ENCODE measurements at places on chromosomes 7 and 10.
A peak's percentile ranks its signal among the peaks of the same experiment; 100 is the strongest.

- no peak for DNase-seq
Observed at GRCh38 chr7:101094376-101094775, 9.1 kb downstream of the TRIM56 start.

DNA sequence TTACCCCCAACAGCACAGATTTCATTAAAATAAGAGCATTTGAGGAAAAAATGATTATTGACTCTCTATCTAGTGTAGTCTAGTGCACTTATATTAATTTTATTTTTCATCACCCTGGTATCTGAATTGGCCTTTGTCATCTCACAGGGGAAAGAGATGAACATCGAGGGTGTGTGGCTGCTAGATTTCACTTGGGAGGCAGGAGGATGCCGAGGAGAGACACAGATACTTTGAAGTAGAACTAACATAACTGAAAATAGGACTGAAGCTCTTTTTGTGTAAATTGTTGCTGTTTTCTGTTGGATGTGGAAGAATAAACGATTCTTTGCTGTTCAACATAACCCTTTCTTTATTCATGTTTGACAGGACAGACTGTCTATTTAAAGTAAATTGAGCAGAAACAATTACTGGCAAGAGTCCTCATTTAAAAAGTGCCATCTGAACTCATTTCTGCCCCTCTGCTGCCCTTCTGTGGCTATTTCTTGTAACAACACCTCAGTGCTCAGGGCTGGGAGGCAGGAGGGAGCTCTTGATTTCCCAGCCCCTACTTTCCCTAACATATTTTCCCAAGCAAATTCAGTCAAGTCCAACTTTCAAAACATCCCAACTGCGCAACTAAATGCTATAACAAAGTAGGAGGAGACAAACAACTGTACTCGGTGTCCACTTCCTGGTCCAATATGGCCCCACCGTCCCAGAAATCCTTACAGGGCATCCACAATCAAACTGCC is 15.6 kb downstream of the LYZL1 start:
- no peak for DNase-seq

GRCh38 chr7:43653466-43653865 is 70.6 kb downstream of the STK17A start:
- DNase-seq = no peak

GRCh38 chr7:130293521-130293920 is 560 bp downstream of the CPA4 start:
- no peak for DNase-seq

- DNase-seq = no peak
Observed at GRCh38 chr7:8214244-8214824, 47.6 kb downstream of the ICA1 start.

DNA sequence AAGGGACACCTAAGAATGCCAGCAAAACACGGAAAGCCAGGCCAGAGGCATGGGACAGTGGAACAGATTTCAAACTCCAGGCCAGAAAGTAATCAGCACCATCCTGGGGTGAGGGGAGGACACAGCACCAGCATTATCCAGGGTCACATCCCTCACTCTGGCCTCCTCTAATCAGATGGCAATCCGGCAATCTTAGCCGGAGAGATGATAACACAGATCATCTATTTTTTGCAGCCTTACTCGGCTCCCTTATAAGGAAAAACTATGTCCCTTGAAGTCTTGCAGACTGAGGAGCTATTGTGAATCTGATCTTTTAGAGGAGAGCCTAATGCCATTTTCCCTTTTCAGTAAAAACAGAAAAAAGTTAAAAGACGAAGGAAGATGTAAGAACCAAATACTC is 16.5 kb downstream of the TRIL start:
- no peak for DNase-seq

- no peak for DNase-seq
Observed at GRCh38 chr7:2924866-2925840, 81.0 kb upstream of the GNA12 start.

DNA sequence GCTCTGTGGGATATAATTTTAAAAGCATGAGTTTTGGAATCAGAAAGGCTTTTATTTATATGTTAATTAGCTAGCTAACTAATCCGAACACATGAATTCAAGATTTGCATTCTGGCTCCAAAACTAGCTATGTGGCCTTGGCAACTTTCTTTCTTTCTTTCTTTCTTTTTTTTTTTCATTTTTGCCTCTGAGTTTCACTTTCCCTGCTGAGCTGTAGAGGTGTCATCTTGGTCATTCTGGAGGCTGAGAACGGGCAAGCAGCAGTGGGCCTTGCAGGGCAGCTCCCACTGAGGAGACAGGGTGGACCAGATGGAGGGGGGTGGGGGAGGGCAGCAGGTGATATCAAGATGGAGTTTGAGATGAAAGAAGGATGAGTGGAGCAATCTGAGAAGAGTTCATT is 24.8 kb upstream of the SFMBT2 start:
- no peak for DNase-seq

GRCh38 chr7:129858490-129858889 is 94.3 kb downstream of the UBE2H start:
- DNase-seq = no peak

DNA sequence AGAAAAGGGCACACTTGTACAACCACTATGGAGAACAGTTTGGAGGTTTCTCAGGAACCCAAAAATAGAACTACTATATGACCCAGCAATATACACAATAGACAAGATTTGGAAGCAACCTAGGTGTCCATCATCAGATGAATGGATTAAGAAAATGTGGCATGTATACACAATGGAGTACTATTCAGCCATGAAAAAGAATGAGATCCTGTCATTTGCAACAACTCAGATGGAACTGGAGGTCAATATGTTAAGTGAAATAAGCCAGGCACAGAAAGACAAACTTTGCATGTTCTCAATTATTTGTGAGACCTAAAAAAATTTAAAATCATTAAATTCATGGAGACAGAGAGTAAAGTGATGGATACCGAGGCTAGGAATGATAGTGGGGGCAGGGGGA is 118.8 kb downstream of the ZNF467 start:
- no peak for DNase-seq

DNA sequence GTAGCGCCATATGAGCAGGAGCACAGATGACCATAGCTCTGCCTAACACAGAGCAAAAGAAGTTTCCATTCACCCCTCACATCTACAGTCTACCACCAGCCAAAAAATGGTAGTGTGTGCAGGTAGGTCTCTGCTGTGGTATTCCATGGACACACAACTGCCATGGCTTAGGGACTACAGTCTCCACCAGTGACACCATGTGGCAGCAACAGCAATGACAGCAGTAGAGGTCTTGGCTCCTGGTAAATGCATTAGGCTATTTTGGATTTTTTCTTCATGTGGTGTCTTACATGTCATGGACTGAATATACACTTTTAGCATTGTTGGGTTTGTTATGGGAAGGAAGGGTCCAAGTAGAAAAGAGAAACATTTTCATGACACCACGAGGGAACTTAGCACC is 70.1 kb upstream of the CABCOCO1 start:
- DNase-seq = no peak

DNA sequence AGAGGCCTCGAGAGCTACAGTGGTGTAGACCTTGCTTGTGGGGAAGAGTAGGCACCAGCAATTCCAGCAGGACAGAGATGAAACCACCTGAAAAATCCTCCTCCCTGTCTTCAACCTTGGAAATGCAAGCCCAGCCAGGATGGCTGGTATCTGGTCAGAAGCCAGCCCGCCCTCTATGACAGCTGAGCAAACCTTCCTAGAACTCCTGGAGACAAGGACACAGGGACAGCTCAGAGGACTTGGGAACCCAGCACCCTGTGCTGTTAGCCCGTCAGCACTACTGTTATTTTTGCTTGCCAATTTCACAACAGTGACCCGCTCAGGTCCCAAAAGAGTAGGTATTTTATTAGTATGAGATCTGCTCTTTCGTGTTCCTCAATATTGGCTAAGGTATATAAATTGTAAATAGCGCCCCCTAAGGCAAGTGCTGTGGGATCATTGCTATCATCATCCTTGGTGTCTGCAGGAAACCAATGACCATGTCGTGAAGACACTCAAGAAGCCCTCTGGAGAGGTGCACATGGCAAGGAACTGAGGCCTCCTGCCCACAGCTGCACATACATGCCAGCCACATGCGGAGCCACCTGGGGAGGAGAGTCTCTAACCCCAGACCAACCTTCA is 156.5 kb upstream of the CHST15 start:
- no peak for DNase-seq

DNA sequence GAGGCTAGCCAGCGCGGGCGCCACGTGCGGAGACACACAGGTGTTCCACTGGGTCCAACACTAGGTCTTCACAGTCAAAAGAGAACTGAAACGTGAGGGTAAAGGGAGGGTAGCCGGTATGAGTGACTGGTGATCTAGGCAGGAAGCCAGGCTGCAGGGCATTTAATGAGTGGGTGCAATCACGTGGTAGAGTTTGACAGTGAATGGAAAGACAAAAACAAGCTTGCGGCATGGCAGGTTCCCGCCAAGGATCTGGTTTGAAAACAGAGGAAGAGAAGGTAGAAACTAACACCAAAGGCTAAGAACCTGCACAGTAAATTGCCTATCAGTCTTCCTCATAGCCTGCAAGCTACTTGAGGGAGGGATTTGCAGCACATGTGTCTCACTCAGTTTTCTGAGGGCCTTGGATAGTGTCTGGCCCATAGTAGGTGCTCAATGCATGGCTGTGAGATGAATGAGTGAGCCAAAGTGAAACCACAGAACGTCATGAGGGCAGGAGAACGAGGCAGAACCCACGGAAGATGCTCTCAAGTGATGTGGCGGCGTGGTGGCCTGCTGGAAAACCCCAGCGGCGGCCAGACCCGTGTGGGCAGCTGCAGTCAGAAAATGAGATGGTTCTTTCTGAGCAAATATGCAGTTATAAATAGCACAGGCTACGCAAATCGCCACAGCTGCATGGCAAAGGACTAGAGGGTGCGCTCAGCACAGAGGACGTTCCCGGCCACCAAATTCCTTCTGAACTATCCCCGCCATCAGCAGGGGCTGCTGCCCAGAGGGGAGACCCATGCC is 183.6 kb upstream of the NFE2L3 start:
- DNase-seq = peak; percentile 52

- no peak for DNase-seq
Observed at GRCh38 chr10:76453997-76454396, 1022.6 kb downstream of the LRMDA start.

DNA sequence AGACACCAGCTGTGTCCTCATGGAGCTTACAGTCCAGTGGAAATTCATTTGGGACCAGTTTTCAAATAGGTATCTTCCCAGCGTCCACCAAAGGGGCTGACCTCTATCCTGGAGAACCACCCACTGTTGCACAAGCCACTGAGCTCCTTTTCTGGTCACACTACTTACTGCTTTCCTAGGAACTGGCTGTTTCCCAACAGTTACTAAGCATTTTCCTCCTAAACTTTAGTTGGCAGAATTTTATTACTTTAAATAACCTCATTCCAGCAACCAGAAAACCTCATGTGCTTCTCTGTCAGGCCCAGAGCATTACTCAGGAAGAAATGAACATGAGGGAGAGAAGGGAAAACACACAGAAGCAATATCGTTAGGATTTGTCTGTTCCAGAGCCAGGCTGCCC is 183.1 kb downstream of the GPAM start:
- no peak for DNase-seq

GRCh38 chr7:155327590-155328320 is 30.1 kb downstream of the INSIG1 start:
- DNase-seq = no peak

GRCh38 chr10:102519246-102519825 is 15.6 kb downstream of the SUFU start:
- DNase-seq = no peak

- no peak for DNase-seq
Observed at GRCh38 chr10:10869592-10869991, 148.1 kb upstream of the CELF2 start.

DNA sequence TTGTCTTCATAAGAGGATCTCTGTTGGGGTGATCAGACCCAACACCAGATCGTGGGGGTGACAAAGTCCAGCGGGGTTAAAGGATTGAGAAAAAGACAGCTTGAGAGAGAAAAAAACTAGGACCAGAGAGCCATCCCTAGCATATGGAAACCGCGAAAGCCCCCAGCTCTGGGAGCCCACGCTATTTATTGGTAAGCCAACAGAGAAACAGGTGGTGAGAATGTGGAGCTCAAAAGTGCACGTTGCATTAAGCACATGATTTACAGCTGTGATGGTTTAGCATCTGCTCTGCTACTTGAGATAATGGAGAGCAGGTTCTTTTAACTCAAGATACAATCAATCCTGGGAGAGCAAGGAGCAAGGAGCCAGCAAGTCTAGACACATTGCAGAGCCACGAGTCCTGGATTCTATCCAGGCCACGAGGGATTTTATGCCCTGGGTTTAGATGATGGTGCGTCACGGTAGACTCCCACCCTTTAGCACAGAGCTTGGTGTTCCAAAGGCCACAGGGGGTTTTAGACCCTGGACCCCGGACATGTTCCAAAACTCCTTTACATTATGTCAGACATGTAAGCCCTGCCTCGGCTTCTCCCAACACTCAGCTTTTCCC is 755.2 kb upstream of the SORCS1 start:
- DNase-seq = no peak

- no peak for DNase-seq
Observed at GRCh38 chr10:49747303-49747646, 14.8 kb downstream of the OGDHL start.

DNA sequence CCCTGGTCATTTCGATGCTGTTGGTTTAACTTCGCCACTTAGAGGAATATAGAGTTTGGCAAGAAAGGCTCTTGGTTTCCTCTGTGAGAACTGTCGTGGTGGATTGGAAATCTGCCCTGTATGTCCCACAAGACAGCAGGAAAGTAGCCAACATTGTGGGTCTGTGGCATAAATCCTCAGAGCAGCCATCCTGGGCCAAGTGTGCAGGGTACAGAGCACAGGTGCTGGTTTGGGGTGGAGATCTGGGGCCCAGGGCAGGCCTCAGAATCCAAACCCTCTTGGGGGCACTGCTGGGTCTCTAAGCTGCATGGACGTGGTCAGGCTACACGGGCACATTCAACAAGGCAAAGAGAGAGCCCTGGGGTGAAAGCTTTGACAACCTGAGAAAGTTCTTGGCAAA is 39.2 kb upstream of the TMEM273 start:
- DNase-seq = no peak

GRCh38 chr10:49112851-49113250 is 2.5 kb downstream of the VSTM4 start:
- no peak for DNase-seq

- no peak for DNase-seq
Observed at GRCh38 chr7:44286182-44286617, 39.2 kb downstream of the CAMK2B start.

- DNase-seq = no peak
Observed at GRCh38 chr10:30862486-30862885, 169.2 kb downstream of the ZNF438 start.

- no peak for DNase-seq
Observed at GRCh38 chr7:90761584-90761983, 165.5 kb downstream of the CDK14 start.

- DNase-seq = no peak
Observed at GRCh38 chr7:28458732-28459131, 46.4 kb downstream of the CREB5 start.

DNA sequence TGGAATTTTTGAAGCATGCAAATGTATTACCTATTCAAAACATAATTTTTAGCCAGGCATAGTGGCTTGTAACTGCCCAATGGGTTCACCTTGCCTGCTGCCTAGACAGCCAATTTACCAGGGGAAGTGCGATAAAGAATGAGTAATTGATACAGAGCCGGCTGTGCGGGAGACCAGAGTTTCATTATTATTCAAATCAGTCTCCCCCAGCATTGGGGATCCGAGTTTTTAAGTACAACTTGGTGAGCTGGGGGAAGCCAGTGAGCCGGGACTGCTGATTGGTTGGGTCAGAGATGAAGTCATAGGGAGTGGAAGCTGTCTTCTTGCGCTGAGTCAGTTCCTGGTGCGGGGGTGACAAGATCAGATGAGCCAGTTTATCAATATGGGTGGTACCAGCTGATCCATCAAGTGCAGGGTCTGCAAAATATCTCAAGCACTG is 29.1 kb upstream of the NRBF2 start:
- no peak for DNase-seq

GRCh38 chr10:78266741-78267469 is 233.2 kb downstream of the RPS24 start:
- no peak for DNase-seq
